Activated naive CD4-positive, alpha-beta T cell (primary cell): ENCODE measurements at places on chromosomes 6 and 20.

DNA sequence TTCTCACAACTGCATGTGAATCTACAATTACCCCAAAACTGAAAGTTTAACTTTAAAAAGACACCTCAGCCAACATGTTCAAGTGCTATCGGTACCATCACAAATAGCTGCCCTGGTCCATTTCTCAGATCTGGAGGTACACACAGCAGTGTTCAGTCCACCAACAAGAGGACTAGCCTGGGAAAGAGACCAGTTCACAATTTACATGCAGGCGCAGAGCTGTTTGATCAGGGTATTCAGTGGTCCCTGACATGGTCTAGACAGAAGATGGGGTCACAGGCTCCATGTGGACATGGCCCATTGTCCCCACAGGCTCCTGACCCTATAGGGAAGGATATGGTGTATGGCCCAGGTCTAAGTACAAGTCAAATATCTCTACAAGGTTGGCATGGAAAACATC is 15.6 kb upstream of the TGM6 start:
- DNase-seq = no peak

DNA sequence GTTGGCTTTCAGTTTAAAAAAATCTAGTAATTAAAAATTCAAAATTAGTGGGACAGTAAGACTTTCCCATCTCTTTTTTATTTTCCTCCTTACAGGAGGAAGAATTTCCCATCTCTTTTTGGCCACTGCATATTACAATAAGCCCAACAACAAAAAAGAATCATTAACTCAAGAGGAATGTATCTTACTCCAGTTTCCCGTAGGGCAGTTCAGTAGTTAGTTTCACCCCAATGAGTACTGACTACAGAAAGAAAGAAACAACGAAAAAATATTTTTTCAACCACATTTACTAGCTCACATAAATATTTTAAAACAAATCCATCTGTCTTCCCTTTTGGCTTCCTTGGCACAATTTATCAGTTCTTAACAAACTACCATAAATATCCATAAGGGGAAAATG is 14.9 kb upstream of the BLOC1S5 start:
- DNase-seq = no peak

DNA sequence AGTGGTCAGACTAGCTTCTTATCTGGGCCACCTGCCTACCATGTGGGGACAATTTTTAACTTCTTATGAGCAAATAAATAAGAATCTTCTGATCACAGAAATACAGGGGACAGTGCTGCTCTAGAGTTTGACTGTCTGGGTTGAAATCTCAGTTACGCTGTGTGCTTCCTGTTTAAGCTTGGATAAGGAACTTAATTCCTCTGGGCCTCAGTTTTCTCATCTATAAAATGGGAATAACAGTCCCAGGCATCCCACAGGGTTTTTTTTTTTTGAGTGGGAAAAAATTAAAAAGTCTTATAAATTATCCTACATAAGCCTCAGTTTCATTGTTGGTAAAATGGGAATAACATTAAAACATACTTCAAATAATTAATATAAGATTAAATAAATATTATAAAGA is 340.9 kb downstream of the ESR1 start:
- no peak for DNase-seq

DNA sequence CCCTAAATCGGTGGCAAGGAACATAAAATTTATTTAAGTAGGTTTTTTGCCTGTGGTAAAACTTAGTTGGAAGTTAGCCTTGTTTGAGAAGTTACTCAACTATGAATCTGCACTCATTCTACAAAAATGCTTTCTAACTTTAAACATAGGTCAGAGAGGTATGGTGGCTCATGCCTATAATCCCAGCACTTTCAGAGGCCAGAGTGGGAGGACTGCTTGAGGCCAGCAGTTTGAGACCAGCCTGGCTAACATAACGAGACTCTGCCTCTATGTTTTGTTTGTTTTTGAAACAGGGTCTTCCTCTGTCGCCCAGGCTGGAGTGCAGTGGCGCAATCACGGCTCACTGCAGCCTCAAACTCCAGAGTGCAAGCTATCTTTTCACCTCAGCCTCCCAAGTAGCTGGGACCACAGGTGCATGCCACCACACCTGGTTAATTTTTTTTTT is 16.2 kb downstream of the USP49 start:
- DNase-seq = no peak

- DNase-seq = no peak
These were observed 12.9 kb downstream of the CCDC170 start for GRCh38 chr6:151506761-151507160.
